Liver (tissue), 10 donors: ENCODE measurements at places on chromosomes 11 and 22.
A peak's percentile ranks its signal among the peaks of the same experiment; 100 is the strongest.

- no peaks in the 10 kb centered on the region for H3K36me3 ChIP-seq
- DNase-seq = no peak
- no peaks in the 10 kb centered on the region for H3K27me3 ChIP-seq
- H3K27ac ChIP-seq = no peak overlapping the region
- H3K4me3 ChIP-seq = no peak overlapping the region
Observed at GRCh38 chr11:81897639-81898038, 836.0 kb downstream of the FAM181B start.

DNA sequence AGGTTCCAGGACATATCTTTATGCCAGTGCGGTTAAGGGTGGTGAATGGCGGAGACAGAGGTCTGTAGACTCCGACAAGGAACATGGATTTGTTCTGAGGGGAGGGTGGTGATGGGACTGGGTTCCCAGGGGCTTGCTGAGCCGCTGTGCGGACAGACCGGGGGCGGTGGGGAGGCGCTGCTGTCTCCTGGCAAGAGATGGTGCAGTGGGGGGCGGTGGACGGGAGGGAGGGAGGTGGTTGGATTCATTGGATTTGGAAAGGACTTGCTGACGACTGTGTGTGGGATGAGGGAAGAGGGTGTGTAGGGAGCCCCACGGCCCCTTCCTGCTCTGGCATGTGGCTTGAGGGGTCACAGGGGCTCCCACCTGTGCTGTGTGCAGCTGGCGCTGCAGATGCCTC, 43.2 kb downstream of the FLRT1 start:
- no peak overlapping the region for H3K4me3 ChIP-seq
- no peaks in the 10 kb centered on the region for H3K27me3 ChIP-seq
- DNase-seq = no peak
- H3K4me1 ChIP-seq = no peaks in the 10 kb centered on the region
- no peak overlapping the region for H3K27ac ChIP-seq

DNA sequence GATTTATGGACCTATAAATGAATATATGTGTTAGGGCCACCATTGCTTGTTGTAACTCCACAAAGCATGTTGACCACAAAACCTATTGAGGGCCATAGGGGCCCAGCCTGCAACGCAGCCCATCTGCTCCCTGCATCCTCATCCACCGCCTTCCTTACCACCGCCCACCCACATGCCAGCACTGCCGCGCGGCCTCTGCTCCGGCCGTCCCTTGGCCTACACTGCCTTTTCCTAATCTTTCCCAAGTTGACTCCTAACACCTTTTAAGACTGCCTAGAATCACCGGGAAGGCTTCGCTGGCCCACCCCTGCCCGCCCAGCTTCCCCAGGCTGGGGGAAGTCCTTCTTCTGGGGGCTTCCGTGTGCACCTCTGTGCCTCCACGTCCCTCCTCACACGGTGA, 55.0 kb downstream of the SNX19 start:
- no peaks in the 10 kb centered on the region for H3K27me3 ChIP-seq
- no peaks in the 10 kb centered on the region for H3K36me3 ChIP-seq
- H3K4me1 ChIP-seq = peaks cover 13% of the 10 kb centered on the region

- DNase-seq = no peak
- no peak overlapping the region for H3K27ac ChIP-seq
- no peaks in the 10 kb centered on the region for H3K4me1 ChIP-seq
- H3K4me3 ChIP-seq = no peak overlapping the region
- H3K36me3 ChIP-seq = no peaks in the 10 kb centered on the region
Observed at GRCh38 chr11:40405614-40406013, 1053.8 kb downstream of the LRRC4C start.

GRCh38 chr11:106848526-106848925, 169.8 kb downstream of the GUCY1A2 start:
- H3K4me1 ChIP-seq = no peaks in the 10 kb centered on the region
- H3K27ac ChIP-seq = no peak overlapping the region
- no peak overlapping the region for H3K4me3 ChIP-seq
- DNase-seq = no peak
- H3K36me3 ChIP-seq = no peaks in the 10 kb centered on the region

- no peaks in the 10 kb centered on the region for H3K27me3 ChIP-seq
- no peak for DNase-seq
- peaks cover 42% of the 10 kb centered on the region for H3K4me1 ChIP-seq
- peaks cover 27% of the 10 kb centered on the region for H3K36me3 ChIP-seq
- H3K4me3 ChIP-seq = peak overlapping the region; percentile 77
Observed at GRCh38 chr11:63240791-63241379, 2.5 kb downstream of the SLC22A25 start.

- peak overlapping the region; percentile 98 for H3K27ac ChIP-seq
- H3K4me3 ChIP-seq = peak overlapping the region; percentile 95
- H3K27me3 ChIP-seq = no peaks in the 10 kb centered on the region
- no peaks in the 10 kb centered on the region for H3K36me3 ChIP-seq
Observed at GRCh38 chr11:46119352-46120216, 1.7 kb downstream of the PHF21A start.

DNA sequence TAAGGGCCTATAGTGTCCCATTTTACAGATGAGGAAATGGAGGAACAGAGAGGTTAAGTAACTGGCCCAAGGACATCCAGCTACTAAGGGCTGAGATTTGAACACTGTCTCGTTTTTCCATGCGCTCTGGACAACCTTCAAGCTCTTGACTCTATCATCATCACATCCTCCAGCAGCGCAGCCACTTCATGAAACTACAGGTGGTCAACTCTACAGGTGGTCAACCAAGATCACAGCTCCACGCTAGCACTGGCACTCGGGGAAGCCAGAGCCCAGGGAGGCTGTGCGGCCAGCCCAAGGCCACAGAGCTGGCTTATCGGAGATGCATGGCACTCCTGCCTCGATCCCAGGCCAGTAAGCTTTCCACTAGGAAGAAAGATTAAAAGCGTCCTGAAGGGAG, 40.0 kb downstream of the PHF21B start:
- H3K27ac ChIP-seq = no peak overlapping the region
- no peaks in the 10 kb centered on the region for H3K36me3 ChIP-seq
- no peaks in the 10 kb centered on the region for H3K4me1 ChIP-seq

GRCh38 chr11:112856591-112856990, 104.6 kb upstream of the NCAM1 start:
- no peak for DNase-seq
- H3K4me1 ChIP-seq = no peaks in the 10 kb centered on the region
- no peaks in the 10 kb centered on the region for H3K36me3 ChIP-seq
- H3K27me3 ChIP-seq = peaks cover 13% of the 10 kb centered on the region
- no peak overlapping the region for H3K27ac ChIP-seq

GRCh38 chr11:102186551-102187191, 76.4 kb downstream of the YAP1 start:
- H3K36me3 ChIP-seq = no peaks in the 10 kb centered on the region
- H3K27me3 ChIP-seq = no peaks in the 10 kb centered on the region
- no peak overlapping the region for H3K27ac ChIP-seq
- no peak for DNase-seq
- H3K4me3 ChIP-seq = no peak overlapping the region

DNA sequence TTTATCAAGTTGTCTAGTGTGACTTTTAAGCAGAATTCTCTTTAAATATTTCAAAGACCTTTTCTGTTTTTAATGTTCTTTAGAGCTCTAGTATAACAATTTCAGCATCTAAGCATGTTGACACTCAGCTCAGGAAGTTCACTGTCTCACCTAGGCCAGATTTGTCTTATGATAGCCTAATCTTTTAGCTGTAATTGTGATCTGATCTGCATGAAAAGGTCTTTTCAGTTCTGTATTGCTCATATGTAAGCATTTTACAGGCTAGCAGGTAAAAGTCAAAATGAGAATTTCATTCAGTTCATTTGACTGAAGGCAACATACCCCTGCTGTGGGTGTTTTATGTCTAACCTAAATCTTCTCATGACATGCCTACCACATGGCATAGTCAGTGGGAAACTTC, 46.7 kb upstream of the SLC37A2 start:
- no peaks in the 10 kb centered on the region for H3K27me3 ChIP-seq
- DNase-seq = no peak
- no peak overlapping the region for H3K4me3 ChIP-seq
- no peaks in the 10 kb centered on the region for H3K4me1 ChIP-seq
- no peak overlapping the region for H3K27ac ChIP-seq
- no peaks in the 10 kb centered on the region for H3K36me3 ChIP-seq

DNA sequence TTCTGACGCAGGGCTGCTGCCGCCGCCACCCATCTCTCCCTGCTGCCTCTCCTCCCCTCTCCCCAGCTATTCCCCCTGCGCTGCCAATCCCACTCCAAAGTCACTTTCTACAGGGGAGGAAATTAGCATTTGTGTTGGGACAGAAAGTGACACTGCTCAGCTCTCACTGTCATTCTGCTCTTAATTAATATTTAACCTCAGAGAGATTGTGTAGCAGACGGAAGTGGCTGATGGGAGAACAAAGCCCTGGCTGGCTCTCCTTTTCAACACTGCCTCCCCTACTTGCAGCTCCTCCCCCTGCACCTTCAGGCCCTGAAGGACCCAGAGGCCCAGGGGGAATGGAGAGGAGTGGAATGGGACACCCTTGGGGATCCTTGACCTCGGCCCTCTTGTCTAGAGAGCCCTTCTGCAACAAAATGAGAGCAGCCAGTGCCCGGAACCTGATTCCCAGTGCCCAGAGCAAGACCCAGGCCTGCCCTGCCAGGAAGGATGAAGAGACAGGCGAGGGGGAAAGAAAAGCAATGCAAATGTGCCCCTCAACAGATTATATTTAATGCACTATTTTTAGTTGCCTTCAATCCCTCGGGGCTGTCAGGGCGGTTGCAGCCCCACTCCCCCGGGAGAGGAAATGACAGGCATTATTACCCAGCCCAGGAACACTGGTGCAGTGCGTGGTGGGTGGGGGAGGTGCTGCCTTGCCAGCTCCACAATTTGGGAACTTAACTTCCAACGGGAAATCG, 14.6 kb upstream of the NRGN start:
- no peaks in the 10 kb centered on the region for H3K27me3 ChIP-seq
- no peak for DNase-seq
- no peaks in the 10 kb centered on the region for H3K4me1 ChIP-seq
- H3K4me3 ChIP-seq = no peak overlapping the region
- no peaks in the 10 kb centered on the region for H3K36me3 ChIP-seq

GRCh38 chr22:50434849-50435248, 40.0 kb downstream of the SBF1 start:
- no peak for DNase-seq

DNA sequence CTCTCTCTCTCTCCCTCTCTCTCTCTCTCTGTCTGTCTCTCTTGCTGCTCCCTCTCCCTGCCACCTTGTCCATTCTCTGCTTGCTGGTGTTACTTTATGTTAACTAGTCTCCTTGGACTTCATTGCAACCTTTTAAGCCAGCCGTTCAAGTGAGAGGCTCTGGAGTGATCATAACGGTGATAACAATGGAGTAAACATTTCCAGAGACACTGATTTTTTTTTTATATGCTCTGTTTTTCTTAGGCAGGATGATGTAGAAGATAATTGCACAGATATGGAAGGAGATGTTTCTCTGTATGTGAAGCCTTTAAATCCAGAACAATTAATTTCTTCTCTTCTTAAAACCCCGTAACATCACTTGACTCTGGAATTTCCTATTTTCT, 287.7 kb downstream of the TMEM135 start:
- H3K36me3 ChIP-seq = no peaks in the 10 kb centered on the region
- no peak overlapping the region for H3K4me3 ChIP-seq
- no peak for DNase-seq
- no peaks in the 10 kb centered on the region for H3K27me3 ChIP-seq
- H3K4me1 ChIP-seq = no peaks in the 10 kb centered on the region

DNA sequence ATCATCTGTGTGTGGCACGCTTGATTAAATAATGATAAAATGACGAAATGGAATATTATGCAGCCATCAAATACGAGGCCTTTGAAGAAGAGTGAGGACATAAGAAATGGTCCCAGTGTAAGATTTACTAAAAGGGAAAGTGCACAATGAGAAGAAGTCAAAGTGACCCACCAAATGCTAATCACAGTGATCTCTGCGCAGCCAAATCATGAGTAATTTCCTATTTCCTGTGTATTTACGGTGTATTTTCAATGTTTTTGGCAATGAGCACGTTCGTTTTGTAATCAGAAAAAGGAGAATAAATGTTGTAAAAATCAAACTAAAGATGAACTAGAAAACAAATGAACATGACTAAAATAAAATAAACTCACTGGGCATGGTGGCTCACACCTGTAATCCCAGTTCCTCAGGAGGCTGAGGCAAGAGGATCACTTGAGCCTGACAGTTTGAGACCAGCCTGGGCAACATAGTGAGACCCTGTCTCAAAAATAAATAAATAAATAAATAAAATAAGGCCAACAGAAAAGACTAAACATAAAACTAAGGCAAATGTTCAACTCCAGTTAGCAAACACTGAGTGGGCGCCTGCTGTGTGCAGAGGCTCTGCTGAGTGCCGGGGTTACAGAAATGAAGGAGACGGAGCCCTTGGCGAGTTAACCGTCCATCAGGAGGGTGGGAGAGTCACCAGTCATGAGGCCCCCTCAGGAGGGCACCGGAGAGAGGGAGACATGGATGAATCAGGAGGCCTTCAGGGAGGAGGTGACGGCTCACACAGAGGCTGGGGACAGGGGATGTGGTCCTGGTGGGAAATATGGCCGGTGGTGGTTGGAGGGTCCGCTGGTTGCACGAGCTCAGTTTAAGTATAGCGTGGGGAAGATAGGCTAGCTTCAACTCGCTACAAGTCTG, 26.0 kb upstream of the CBX7 start:
- H3K36me3 ChIP-seq = no peaks in the 10 kb centered on the region
- H3K27ac ChIP-seq = peak overlapping the region; percentile 53
- no peak overlapping the region for H3K4me3 ChIP-seq

- DNase-seq = peak; percentile 40
- H3K27ac ChIP-seq = peak overlapping the region; percentile 73
- no peaks in the 10 kb centered on the region for H3K36me3 ChIP-seq
Observed at GRCh38 chr11:70397336-70397982, 870 bp upstream of the CTTN start.

GRCh38 chr11:44085330-44085729, 10.1 kb upstream of the EXT2 start:
- H3K27ac ChIP-seq = no peak overlapping the region
- no peaks in the 10 kb centered on the region for H3K27me3 ChIP-seq
- no peak overlapping the region for H3K4me3 ChIP-seq

- no peaks in the 10 kb centered on the region for H3K4me1 ChIP-seq
- no peaks in the 10 kb centered on the region for H3K36me3 ChIP-seq
- no peak overlapping the region for H3K4me3 ChIP-seq
- no peaks in the 10 kb centered on the region for H3K27me3 ChIP-seq
- DNase-seq = no peak
Observed at GRCh38 chr11:122375687-122376399, 259.8 kb upstream of the BLID start.

GRCh38 chr11:119382101-119382500, 611 bp upstream of the USP2 start:
- H3K4me3 ChIP-seq = peak overlapping the region; percentile 51
- H3K4me1 ChIP-seq = peaks cover 10% of the 10 kb centered on the region
- no peak overlapping the region for H3K27ac ChIP-seq
- H3K27me3 ChIP-seq = no peaks in the 10 kb centered on the region
- no peak for DNase-seq
- H3K36me3 ChIP-seq = no peaks in the 10 kb centered on the region

DNA sequence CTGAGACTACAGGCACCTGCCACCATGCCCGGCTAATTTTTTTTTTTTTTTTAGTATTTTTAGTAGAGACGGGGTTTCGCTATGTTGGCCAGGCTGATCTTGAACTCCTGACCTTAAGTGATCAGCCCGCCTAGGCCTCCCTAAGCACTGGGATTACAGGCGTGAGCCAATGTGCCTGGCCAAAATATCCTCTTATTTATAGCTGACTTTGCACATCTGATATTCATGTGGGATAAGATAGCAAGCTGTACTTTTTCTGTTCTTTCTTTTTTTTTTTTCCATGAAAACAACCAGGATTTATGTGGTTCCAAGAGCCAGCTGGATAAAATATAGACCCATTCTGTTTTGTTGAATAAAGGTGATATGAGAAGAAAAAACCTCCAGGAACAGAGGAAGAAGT, 12.1 kb upstream of the XBP1 start:
- H3K4me1 ChIP-seq = peaks cover 57% of the 10 kb centered on the region
- H3K4me3 ChIP-seq = no peak overlapping the region
- no peaks in the 10 kb centered on the region for H3K36me3 ChIP-seq
- DNase-seq = no peak
- peak overlapping the region; percentile 83 for H3K27ac ChIP-seq
